ENCODE measurements at places on chromosomes 11 and 22.

DNA sequence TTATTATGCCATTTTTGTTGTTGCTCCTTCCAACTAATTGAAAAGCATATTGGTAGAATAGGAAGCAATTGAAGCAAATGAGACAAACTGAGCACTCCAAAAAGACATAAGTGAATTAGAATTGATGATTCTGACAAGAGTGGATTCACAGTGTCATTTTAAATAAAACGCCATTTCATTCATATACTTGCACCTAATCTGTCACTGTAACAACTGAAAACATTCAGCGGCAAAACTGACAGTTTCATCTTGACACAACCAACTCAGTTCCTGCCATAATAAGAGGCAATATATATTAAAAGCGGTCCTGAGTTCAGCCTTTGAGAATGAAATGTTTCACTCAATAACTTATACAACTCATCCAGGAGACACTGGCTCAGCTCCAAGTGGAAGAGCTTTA lies 306.8 kb downstream of the CNTN5 start:
- no peak for DNase-seq

- DNase-seq: no peak
Measured at GRCh38 chr11:127395034-127395433, 394.5 kb upstream of the KIRREL3 start.

GRCh38 chr11:45243967-45244366 lies 42.2 kb downstream of the SYT13 start:
- no peak for DNase-seq

- no peak for DNase-seq
Measured at GRCh38 chr11:75269896-75270295, 29.3 kb downstream of the TPBGL start.

GRCh38 chr11:72665911-72666472 lies 8.2 kb downstream of the PDE2A start:
- DNase-seq: no peak

- DNase-seq: no peak
Measured at GRCh38 chr22:42275970-42276369, 5.5 kb upstream of the TCF20 start.
